Naive thymus-derived CD4-positive, alpha-beta T cell (primary cell): ENCODE measurements at places on chromosomes 16 and 17.
A peak's percentile ranks its signal among the peaks of the same experiment; 100 is the strongest.

GRCh38 chr17:66636111-66636510 is 198.8 kb upstream of the CACNG5 start:
- no peak for DNase-seq

DNA sequence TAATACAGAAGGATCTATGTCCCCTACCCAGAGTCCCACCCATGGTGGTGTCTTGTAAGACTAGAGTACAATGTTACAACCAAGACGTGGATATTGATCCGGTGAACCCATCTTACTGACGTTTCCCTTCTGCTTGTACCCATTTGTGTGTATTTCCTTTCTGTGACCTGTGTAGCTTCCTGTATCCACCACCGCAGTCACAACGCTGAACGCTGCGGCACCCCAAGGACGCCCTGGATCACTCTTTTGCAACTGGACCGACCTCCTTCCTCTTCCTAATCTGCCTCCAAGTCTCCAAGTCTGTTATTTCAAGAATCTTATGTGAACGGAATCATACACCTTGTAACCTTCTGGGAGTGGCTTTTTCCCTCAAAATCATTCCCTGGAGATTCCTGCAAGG is 33.5 kb upstream of the CBX4 start:
- DNase-seq = no peak

DNA sequence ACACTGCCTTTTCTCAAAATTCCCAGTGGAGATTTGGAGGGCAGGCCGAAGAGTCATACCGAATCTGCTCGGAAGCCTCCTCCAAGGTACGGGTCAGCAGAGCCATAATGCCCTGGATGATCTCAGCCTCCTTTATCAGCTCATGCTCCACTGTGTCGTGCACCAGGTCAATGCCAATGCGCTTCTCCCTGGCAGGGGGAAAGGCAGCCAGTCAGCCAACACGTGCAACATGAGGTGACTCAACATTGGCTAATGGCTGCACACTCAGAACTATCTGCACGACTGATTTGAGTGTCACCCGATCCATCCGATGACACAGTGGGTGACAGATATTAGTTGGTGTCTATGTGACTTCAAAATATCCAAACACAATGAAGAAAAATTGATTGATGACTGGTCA is 15.8 kb downstream of the TEKT1 start:
- DNase-seq = no peak

DNA sequence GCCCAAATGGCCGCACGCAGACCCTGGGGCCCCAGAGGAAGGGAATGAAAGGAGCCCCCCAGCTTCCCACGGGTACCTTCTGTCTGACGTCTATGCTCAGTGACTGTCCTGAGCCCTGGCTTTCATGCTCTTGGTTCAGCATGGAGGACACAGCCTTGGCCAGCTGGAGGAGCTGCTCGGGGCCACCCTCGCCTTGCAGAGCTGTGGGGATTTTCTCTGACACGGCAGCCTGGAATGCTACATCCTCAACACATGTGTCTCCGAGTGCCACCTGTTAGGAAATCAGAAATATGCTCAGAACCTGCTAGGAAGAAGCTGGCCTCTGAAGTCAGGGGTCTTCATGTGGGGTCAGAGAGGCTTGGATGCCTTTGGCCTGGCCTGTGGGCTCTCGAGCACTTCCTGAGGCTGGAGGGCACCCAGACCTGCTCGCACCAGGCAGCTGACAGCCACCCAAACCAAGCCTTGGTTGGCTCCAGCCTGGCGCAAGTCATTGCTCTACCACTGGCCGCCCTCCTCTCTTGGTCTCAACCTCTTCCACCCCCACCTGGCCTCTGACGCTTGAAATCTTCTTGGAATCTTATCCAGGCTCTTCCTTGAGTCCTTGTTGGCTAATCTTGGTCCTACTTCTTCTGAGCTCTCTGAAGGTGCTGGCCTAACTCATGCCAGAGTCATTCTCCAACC is 63.7 kb upstream of the BCO1 start:
- DNase-seq = no peak

DNA sequence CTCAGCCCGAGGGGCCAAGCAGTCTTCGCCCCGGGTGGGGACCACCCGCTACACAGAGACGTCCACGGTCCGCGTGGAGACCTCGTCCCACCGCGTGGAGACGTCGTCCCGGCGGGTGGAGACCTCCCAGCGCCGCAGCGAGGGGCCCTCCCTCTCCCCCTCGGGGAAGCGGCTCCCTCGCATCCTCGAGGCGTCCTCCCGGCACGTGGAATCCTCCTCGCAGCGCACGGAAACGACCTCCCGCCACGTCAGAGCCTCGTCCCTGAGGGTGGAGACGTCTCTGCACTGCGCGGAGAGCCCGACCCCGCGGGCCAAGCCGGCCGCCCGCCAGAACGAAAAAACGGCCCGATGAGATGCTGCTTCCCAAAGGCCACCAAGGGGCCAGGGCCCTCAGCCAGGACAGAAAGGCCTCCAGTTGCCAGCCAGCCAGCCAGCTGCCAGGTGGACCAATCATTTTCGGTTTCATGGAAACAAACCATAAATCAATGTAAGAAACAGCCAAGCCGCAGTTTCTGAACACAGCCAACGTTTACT is 424 bp downstream of the C17orf100 start:
- peak; percentile 18 for DNase-seq

- DNase-seq = no peak
Observed at GRCh38 chr16:81698310-81698641, 80.8 kb upstream of the PLCG2 start.

- DNase-seq = no peak
Observed at GRCh38 chr16:11602321-11602720, 15.6 kb upstream of the LITAF start.

DNA sequence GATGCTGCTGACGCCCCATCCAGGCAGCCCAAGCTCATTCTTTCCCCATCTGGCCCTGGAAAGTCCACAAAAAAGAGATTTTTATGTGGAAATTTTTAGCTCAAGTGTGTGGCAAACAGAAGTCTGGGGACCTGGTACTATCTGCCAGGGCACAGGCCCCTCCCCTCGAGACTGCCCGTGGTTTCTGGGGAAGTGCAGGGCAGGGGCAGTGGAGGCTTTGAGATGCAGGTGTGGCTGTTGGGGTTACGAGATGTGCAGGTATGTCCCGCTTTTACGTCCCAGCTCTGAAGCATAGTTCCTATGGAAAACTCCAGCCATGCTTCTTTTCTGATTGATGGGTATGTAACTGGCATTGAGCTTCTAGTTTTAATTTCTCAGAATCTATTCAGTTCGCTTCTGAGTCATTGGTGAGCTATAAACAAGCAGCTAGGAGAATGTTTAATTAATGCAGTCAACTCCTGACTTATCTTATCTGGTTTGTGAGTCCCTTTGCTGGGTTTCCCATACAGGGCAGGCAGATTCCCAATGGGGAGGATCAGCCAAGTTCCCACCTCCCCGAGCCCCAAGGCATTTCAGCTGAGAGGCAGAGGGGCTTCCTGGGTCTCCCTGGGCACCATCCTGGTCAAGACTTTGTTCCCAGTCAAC is 16.2 kb downstream of the TBX4 start:
- DNase-seq = no peak
